RCC 7860 (cell line): ENCODE measurements at places on chromosomes 1 and 21.

- DNase-seq, result no peak
Measured at GRCh38 chr1:87965193-87965592, 636.5 kb downstream of the LMO4 start.

- DNase-seq, result peak; percentile 16
Measured at GRCh38 chr1:110292031-110292741, 47.0 kb upstream of the RBM15 start.

DNA sequence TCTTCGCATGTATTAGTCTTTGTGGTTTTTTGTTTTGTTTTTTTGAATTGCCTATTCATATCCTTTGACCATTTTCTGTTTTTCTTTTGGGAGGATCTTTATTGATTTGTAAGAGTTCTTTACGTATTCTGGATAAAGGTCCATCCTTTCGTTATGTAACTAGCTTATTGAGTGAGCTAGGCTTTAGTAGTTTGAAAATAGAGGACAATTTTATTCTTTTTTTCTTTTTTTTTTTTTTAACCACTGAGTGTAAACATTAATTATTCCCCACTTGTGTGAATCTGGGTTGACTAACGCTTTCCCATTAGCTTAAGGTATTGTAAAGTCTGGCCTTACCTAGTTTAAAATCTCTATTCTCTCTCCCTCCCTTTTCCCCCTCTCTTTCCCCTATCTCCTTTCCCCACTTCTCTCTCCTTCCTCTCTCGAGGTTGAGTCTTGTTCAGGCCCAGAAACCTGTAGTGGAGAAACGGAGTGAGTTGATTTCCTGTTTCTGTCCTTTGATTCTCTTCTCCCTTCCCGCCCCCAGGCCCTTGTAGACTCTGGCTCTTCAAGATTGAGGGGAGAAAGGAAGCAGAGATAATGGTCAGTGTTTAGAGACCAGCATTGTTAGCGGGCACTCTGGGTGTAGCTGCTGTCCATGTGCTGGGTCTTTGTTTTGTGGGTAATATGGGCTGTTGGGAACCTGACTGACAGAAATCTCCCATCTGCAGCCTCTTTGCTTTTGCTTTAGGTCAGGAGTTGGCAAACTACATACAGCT, 1.5 kb downstream of the MORC3 start:
- no peak for DNase-seq

- no peak for DNase-seq
Measured at GRCh38 chr1:10649517-10650201, 146.8 kb downstream of the CASZ1 start.

- DNase-seq, result no peak
Measured at GRCh38 chr21:14762734-14763694, 216.9 kb upstream of the SAMSN1 start.

DNA sequence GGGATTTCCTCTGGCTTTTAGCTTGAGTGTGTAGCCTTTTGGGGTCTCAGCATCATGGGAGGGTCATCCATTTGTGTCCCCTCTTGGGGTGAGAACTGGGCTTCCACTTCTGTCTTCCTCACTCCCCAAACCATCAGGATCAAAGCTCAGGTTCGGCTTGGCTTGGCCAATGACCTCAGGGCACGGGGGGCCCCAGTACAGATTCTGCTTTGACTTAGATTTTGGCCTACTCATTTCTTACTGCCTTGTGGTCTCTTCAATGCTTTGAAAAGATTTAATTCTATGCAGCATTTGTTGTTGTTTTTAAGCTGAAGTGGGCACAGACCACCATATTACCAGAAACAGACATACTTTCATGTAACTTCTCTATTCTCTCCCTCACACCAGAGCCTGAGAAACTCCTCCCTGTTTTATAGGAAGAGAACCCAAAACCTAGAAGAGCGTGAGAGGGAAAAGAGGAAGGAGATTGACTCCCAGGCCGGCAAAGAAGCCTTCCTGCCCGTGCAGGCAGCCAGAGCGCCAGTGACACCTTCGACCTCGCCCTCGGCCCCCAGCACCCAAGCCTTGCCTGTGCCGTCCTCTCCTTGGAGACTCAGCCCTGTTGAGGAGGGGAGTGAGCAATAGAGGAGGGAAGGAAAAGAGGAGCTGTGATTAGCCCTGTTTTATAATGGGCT, 1.9 kb upstream of the S100A3 start:
- no peak for DNase-seq

- DNase-seq, result no peak
Measured at GRCh38 chr1:228925691-228926090, 190.4 kb downstream of the RHOU start.

DNA sequence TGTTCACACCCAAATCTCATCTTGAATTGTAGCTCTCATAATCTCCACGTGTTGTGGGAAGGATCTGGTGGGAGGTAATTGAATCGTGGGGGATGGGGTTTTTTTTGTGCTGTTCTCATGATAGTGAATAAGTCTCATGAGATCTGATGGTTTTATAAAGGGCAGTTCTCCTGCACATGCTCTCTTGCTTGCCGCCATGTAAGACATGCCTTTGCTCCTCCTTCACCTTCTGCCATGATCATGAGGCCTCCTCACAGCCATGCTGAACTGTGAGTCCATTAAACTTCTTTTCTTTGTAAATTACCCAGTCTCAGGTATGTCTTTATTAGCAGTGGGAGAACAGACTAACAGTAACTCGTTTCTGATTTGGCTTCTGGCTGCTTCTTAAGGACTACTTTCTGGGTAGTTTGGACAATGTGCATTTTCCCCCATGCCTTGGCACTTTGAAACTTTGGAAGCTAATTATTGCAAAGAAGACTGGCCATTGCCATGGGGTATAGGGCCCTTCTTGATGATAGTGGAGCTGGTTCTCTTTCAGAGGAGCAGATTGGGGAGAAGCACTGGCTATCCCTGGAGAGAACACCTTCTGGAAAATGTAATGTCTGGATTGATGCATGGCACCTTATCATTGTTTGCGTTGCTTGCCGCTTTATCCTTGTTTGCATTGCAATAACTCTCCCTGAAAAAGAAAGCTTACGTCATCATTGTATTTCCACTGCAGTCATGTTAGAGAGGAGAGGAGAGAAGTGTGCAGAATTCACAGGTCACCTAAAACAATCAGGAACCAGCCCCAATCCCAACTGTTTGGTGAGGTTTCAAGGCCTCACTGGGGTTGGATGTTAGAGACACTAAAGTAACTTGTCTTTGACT, 5.9 kb downstream of the CNIH3 start:
- no peak for DNase-seq

- peak; percentile 95 for DNase-seq
Measured at GRCh38 chr1:246608616-246609376, 42.5 kb downstream of the CNST start.

DNA sequence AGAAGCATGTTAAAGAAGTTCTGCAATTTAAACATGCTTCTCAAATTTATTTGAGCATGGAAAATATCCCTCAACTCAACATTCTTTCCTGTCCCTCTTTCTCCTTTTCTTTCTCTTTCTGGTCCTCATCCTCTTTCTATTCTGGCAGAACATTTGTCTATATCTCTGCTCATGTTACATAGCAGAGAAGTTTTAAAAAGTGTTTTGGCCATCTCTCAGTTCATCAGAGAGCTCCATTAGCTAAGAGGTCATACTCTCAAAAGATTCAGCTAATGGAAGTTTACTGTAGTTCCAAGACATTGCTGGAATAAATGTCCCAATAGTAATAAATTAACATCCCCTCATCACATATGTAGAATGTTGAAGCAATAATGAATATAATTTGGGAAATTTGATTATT, 53.5 kb downstream of the XCL2 start:
- DNase-seq, result no peak

- DNase-seq, result peak; percentile 35
Measured at GRCh38 chr1:234111458-234112142, 207.1 kb downstream of the SLC35F3 start.

DNA sequence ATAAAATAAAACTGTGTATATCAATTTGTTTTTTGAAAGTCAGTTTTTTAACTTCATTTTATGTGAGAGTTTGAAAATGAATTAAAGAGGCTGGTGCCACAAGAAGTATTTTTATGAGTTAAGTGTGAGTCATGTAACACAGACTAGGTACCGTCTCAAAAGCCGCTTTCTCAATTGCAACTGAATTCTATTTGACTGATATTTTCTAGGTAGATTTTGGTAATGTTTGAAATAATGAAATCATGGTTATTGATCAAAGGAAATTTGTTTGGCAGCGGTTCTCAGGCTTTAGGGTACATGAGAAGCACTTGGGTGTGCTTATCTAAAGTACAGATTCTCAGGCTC, 4.6 kb downstream of the SNX27 start:
- DNase-seq, result no peak

GRCh38 chr1:20440785-20441200, 45.2 kb downstream of the CAMK2N1 start:
- DNase-seq, result peak; percentile 37
